Smooth muscle cell of trachea (primary cell): ENCODE measurements at places on chromosomes 2 and 18. TPM values are rescaled to one million over a fixed set of nuclear protein-coding genes. Genes with fewer than 3 reads are reported as not detected.

Gene ZSCAN30
- total RNA-seq, result 21.7 and 31.7 TPM in 2 replicates

Gene GALNT3
- total RNA-seq, result 0.33 and 0.58 TPM in 2 replicates

Gene C2orf81
- total RNA-seq, result 1.5 and 2.0 TPM in 2 replicates

Gene ACVR1C
- 0.44 and 0.50 TPM in 2 replicates for total RNA-seq

Gene TMEM169
- total RNA-seq, result 0.29 and 0.50 TPM in 2 replicates

Gene CIDEA
- total RNA-seq, result 0.29 TPM in 1 of 2 replicates, not detected in the other

Gene PTPN4
- total RNA-seq, result 19.3 and 19.5 TPM in 2 replicates

Gene SEH1L
- total RNA-seq, result 40.9 and 59.1 TPM in 2 replicates

Gene SRD5A2
- not detected in 2 replicates for total RNA-seq

Gene CCNYL1
- 5.6 and 13.7 TPM in 2 replicates for total RNA-seq

Gene TEKT4
- not detected in 2 replicates for total RNA-seq

Gene FN1
- 6,603 and 11,839 TPM in 2 replicates for total RNA-seq

Gene PHLPP1
- 4.2 and 5.0 TPM in 2 replicates for total RNA-seq

Gene NFATC1
- total RNA-seq, result 1.9 and 2.8 TPM in 2 replicates

Gene FBXO48
- total RNA-seq, result 0.29 and 0.33 TPM in 2 replicates

Gene CABYR
- total RNA-seq, result 7.7 and 10.1 TPM in 2 replicates

Gene GALR1
- total RNA-seq, result under 0.01 TPM in 1 of 2 replicates, not detected in the other
